Esophagus mucosa (tissue), 1 donor: ENCODE measurements at places on chromosomes 5 and 9. TPM values are rescaled to one million over a fixed set of nuclear protein-coding genes. Genes with fewer than 3 reads are reported as not detected.
A peak's percentile ranks its signal among the peaks of the same experiment; 100 is the strongest.

Gene ACSL6
- 0.08 TPM for total RNA-seq

Gene TCF7
- total RNA-seq, result 4.6 TPM

DNA sequence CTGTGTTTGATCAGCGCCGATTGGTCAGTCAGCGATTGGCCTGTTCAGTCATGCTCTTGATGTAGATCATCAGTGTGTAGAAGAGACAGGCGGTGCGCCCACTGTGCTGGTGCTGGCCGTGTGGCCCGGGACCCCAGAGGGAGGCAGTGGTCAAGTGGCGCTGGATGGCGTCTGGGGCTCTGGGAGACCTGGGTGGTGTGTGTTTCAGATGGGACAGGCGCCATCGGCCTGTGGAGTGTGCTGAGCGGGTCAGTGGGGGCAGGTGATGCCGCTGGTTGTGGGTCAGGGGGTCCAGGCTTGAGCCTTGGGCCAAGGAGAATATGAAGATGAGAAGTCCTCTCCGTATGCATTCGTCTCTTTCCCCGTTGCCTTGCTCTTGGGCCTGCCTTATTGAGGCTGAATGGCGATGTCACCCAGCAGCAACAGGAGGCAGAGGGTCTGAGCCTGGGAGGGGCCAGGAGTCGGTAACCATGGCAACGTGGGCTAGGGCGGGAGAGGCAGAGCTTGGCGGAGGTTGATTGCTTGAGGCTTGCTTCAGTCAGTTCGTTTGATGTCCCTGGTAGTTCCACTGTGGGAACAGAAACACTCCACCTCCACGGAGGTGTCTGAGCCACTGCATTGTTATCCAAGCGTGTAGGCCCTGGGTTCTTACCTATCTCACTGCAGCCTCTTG, 117.8 kb upstream of the CACNA1B start:
- no peak for ATAC-seq

GRCh38 chr9:19117039-19117716, 10.1 kb downstream of the PLIN2 start:
- no peak for ATAC-seq

DNA sequence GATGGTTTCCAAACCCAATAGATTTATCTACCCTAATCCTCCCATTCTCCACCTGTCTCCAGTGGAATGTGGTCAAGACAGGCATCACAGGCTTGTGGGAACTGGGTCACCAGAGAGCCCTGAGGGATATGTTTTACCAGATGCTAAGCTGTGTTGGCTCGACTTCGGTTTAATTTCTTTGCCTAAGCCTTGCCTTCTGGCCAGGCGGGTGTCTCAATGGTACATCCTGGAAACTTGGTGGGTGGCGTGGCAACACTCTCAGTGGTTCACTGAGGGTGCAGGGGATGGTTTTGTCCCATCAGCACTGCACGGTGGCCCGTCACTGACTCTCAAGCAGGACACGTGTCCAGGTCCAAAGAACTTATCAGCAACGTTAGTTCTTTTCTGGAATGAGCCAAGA, 192.2 kb downstream of the TENT4A start:
- peak; percentile 38 for ATAC-seq

DNA sequence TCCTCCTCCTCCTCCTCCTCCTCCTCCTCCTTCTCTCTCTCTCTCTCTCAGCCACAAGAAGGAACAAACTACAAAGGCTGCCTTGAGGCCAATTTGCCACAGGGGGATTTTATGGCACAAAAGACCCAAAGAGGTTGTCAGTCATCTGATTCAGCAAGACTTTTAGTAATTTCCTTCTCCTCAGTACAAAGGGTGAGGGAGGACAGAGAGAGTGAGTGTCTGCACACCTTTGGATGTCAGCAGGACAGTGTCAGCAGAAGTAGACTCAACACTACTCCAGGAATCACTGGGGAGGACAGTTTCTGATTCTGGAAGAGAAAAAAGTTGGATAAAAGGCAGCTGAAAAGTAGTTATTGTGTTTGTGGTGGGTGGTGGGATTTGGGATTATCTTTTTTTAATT, 13.6 kb downstream of the TIMD4 start:
- no peak for ATAC-seq

- ATAC-seq, result no peak
Observed at GRCh38 chr5:148209151-148209770, 6.4 kb downstream of the SPINK6 start.

GRCh38 chr5:113062869-113063508, 86.4 kb downstream of the DCP2 start:
- ATAC-seq, result no peak

- ATAC-seq, result no peak
Observed at GRCh38 chr9:89426384-89426961, 71.4 kb downstream of the SEMA4D start.

Gene SHOC1
- 0.56 TPM for total RNA-seq

Gene SPINK13
- total RNA-seq, result not detected

GRCh38 chr5:154734370-154735248, 20.6 kb upstream of the LARP1 start:
- no peak for ATAC-seq

- no peak for ATAC-seq
Observed at GRCh38 chr5:17167171-17167891, 50.1 kb upstream of the BASP1 start.

Gene TBC1D13
- total RNA-seq, result 15.5 TPM

Gene FGF1
- total RNA-seq, result 0.88 TPM

GRCh38 chr5:143436871-143437270, 33.4 kb upstream of the NR3C1 start:
- no peak for ATAC-seq

Gene BICD2
- total RNA-seq, result 63.7 TPM

DNA sequence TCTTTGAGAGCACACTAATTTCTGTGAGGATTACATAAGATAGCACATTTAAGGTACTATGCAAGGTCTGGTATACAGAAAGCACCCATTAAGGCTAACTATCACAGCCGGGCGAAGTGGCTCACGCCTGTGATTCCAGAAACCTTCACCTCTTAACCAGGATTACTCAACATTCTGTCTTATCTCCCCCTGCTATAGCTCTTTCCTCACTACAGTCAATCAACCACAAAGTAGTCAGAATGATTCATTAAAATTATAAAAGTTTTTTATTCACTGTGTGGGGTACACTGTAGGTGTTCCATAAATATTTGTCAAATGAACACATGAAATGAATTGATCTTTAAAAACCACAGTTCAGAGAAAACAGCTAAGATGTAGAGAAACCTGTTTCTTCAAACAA, 48.7 kb downstream of the CHD1 start:
- no peak for ATAC-seq

DNA sequence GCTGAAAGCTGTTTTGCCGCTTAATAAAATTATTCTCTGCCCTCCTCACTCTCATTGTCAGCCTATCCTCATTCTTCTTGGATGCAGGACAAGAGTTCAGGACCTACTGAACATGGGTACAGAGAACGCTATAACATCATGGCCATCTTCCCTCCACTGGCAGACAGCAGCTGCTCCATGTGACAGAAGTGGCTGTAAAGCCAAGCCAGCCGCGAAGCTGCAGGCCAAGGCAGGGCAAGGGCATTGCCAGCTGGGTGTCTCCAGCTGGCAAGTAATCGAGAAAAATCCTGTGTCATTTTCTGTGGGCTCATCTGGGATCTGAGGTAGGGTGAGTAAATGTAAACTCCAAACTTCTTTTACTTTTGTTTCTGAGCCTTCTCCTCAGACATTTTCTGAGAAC, 84.8 kb downstream of the SLC25A46 start:
- ATAC-seq, result no peak

GRCh38 chr5:96703384-96703920, 41.3 kb downstream of the CAST start:
- ATAC-seq, result peak; percentile 83

GRCh38 chr9:3397766-3398165, 128.0 kb downstream of the RFX3 start:
- no peak for ATAC-seq

GRCh38 chr9:125204477-125204876, 4.1 kb downstream of the RABEPK start:
- no peak for ATAC-seq

Gene PCDHGA10
- 5.3 TPM for total RNA-seq
